Transverse colon (tissue), 4 donors: ENCODE measurements at places on chromosomes 12 and 14.

DNA sequence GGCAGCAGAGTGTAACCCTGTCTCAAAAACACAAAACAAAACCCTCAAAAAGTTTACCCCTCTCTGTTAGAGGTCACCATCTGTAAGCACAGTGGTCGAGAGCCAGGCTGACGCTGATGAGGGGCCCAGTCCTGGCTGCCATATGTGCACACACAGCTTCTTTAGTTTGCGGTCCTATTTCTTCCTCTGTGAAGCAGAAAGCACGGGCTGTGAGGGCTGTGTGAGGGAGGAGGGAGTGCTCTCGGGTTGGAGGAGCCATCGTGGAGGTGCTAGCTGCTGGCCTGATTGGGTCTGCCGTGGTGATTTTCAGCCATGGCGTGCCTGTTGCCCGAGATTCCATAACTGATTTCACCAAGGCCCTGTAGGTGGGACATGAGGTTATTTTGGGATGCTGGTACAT is 3.5 kb downstream of the ULK1 start:
- DNase-seq, result no peak

DNA sequence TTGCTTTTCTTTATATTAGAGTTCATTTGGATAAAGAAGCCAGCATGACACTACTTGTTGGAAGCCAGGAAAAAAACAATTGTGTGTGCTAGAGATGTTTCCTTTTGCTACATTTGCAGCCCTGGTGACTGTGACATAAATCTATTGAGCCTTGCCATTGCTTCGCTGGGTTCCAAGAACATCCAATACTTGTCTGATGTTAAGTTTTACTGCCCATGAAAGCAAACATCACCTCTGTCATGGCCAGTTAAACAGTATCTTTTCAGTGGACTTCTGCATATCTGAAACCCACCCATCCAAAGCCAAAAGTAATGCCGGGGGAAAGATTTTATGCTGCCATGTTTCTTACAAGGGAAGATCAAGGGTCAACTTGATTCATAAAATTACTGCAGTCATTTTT is 184.0 kb downstream of the MSRB3 start:
- no peak for DNase-seq

DNA sequence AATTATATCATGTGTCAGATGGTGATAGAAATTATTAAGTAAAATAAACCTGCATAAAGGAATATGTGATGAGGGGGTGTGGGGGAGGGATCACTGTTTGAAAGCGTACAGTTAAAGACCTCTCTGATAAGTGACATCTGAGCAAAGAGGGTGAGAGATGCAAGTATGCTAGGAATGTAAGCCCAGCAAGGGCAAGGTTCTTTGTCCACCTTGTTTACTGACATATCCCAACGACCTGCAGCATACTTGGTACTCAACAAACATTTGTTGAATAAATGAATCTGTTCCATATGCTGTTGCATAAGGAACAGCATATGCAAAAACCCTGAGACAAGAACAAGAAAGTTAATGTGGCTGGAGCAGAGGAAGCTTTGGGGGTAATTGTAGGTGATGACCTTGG is 12.0 kb upstream of the MDM1 start:
- DNase-seq, result no peak

- DNase-seq, result no peak
Measured at GRCh38 chr14:99688629-99689028, 4.5 kb downstream of the CYP46A1 start.

GRCh38 chr14:61099216-61099835 is 118.3 kb downstream of the SLC38A6 start:
- no peak for DNase-seq

GRCh38 chr12:26188127-26188526 is 7.2 kb upstream of the SSPN start:
- no peak for DNase-seq

- DNase-seq, result no peak
Measured at GRCh38 chr12:38776647-38777046, 128.7 kb downstream of the CPNE8 start.
